Small intestine (tissue), 16 donors: ENCODE measurements at places on chromosomes 5 and 9.
A peak's percentile ranks its signal among the peaks of the same experiment; 100 is the strongest.

GRCh38 chr9:76025286-76025685 is 134.8 kb downstream of the PCSK5 start:
- DNase-seq: no peak

GRCh38 chr5:200985-201384 is 9.7 kb downstream of the LRRC14B start:
- no peak for DNase-seq

GRCh38 chr9:108534741-108535140 is 321.0 kb downstream of the ACTL7B start:
- no peak for DNase-seq

DNA sequence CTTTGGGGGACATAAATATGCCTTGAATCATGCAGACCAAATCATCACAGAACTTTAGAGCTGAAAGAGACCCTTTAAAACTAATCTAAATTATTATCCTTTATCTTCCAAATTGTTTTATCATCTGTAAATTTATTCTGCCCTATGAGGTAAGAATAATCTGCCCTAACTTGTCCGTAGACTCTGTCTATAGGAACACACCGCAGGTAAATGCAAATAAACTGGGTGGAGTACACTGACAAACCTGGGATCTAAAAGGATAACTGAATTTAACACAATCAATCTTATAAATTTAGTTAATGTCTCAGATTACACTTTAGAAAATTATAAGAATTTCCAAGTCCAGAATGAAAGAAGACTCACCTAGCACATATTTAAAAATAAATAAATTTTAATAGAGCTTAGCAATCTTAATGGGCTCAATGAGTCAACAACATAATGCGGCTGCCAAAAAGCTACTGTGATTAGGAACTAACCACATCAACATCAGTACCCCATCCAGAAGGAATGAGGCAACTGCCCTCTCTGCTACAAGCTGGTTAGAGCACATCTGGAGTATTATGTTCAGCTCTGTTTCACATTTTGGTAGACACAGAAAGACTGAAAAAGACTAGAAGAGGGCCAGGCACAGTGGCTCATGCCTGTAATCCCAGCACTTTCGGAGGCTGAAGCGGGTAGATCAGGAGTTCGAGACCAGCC is 5.6 kb downstream of the MEGF9 start:
- DNase-seq: no peak

- peak; percentile 47 for DNase-seq
These were observed 44.4 kb downstream of the PRKACG start for GRCh38 chr9:68969538-68969937.

- DNase-seq: no peak
These were observed 244.7 kb upstream of the GRAMD2B start for GRCh38 chr5:126178521-126178920.

GRCh38 chr5:6602441-6602840 is 30.4 kb downstream of the NSUN2 start:
- DNase-seq: no peak

DNA sequence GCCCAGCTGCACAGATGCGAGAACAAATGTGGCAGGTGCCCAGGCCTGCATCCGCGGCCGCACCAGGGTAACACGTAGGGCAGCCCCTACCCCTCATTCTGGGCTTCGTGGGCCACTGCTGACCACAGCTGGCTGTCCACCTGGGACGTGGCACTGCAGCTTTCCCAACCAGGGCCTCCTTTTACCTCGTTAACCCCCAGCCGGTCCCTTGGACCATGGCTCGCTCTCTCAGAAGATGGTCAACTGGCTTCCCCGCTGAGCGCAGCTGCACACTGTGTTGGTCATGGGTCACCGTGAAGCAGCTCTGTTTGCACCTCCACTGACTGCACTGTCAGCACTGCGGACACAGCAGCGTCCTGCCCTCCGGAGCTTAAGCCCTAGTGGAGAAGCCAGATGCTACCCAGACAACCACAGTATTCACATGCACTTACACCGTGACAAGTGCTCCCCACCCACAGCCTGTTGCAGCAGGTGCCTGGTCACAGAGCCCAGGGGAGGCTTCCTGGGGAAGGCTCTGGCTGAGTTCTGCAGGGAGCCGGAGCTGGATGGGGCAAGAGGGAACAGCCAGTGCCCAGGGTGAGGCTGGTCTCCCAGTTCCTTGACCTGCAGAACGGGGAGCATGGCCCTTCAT is 10.5 kb upstream of the PLEKHG4B start:
- no peak for DNase-seq

GRCh38 chr5:78545406-78545805 is 103.2 kb downstream of the LHFPL2 start:
- DNase-seq: no peak

DNA sequence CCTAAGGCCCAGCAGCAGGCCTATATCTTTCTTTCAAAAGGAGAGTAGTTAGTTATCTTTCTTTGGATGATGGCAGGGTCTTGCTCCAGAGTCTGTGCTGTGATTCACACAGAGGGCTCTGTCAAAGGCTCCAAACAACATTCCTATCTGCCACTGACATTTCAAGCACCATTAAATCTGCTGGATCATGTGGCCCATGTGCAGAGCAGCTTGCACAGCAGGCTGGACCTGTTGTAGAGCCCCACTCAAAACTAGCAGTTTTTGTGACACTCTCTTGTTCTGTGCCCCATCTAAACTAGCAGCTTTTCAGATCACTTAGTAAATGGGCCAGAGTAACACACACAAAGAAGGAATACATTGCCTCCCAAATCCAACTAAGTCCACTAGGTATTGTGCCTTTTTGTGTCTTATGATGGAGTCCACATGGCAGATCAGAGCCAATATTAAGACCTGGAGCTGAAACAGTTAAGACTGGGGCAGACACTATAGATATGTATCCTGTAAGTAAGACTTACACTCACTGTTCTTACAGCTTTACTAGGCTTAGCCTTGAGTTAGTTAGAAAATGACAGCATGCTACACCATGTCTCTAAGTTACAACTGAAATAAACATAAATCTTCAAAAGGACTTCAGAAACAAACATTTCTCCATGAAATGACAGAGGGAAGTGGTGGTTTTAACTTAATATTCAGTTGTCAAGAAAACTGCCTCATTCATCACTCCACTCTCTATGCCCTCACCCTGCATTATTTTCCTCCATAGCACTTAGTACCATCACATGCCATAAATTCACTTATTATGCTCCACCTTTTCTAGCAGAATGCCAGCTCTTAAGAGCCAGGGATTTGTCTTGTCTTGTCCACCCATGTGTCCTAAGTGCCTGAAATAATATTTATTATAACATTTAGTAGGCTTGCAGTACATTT is 400.9 kb downstream of the RAB3C start:
- no peak for DNase-seq

DNA sequence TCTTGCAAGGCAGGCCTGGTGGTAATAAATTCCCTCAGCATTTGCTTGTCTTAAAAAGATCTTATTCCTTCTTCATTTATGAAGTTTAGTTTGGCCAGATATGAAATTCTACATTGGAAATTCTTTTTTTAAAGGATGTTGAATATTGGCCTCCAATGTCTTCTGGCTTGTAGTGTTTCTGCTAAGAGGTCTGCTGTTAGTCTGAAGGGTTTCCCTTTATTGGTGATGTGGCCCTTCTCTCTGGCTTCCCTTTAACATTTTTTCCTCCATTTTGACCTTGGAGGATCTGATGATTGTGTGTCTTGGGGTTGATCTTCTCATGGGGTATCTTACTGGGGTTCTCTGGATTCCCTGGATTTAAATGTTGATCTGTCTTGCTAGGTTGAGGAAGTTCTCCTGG is 33.5 kb upstream of the PRR16 start:
- no peak for DNase-seq

- no peak for DNase-seq
These were observed 38.6 kb downstream of the CAPSL start for GRCh38 chr5:35899800-35900199.

DNA sequence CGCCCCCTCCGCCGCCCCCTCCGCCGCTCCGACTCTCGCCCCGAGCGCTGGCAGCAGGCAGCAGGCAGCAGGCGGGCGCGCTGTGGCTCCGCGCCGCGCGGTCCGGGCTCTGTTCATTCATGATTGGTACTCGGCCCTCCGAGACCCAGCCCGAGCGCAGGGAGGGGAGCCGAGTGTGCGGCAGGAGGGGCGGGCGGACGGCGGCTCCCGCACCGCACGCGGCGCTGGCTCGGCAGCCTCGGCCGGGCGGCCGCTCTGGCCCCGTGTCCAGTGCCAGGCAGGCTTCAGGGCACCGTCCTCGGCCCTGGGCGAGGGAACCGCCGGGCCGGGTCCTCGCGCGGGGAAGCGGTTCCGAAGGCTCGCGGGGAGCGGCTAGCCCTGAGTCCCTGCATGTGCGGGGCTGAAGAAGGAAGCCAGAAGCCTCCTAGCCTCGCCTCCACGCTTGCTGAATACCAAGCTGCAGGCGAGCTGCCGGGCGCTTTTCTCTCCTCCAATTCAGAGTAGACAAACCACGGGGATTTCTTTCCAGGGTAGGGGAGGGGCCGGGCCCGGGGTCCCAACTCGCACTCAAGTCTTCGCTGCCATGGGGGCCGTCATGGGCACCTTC is at the start of gene KCNIP1:
Gene KCNIP1, plus strand, starts transcription at position 31 of the 607 bp plus-strand sequence.
- DNase-seq: no peak

GRCh38 chr5:112576298-112576925 is 157.3 kb upstream of the EPB41L4A start:
- DNase-seq: no peak

DNA sequence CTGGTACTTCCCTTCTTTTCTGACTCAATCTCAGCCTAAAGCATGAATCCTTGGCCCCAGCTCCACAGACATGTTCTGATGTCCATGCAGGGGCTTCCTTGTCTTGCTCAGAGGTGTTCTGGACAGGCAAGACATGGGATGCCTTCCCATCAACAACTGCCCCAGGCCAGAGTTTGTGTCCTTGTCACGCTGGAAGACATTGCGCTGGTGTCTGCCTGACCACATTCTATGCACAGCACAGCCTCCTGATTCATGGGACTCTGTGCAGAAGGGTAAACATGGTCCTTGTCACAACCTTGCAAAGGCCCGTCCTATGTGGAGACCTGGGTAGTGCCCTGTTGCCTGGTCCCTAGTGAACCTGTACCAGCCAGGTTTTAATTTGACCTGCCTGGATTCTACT is 212.2 kb downstream of the FSTL4 start:
- no peak for DNase-seq

- DNase-seq: no peak
These were observed 44.1 kb upstream of the CEMIP2 start for GRCh38 chr9:71812385-71812784.

DNA sequence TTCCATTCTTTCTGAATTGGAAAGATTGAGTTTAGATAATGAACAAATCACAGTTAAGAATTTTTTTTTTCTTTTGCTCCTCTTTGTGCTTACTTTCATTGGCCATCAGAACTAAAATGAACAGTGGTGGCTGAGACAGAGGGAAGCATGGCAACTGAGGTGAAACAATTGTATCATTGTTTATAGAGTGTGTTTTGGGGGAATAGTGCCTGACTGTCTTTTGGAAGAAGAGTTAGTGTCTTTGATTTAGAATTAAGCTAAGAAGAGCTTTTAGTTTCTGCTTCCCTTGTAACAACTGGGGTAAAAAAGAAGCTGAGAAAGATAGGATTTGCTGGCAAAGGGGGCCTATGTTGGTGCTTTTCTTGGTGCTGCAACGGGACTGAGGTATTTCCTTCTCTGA is 24.0 kb downstream of the HSD17B4 start:
- DNase-seq: no peak

DNA sequence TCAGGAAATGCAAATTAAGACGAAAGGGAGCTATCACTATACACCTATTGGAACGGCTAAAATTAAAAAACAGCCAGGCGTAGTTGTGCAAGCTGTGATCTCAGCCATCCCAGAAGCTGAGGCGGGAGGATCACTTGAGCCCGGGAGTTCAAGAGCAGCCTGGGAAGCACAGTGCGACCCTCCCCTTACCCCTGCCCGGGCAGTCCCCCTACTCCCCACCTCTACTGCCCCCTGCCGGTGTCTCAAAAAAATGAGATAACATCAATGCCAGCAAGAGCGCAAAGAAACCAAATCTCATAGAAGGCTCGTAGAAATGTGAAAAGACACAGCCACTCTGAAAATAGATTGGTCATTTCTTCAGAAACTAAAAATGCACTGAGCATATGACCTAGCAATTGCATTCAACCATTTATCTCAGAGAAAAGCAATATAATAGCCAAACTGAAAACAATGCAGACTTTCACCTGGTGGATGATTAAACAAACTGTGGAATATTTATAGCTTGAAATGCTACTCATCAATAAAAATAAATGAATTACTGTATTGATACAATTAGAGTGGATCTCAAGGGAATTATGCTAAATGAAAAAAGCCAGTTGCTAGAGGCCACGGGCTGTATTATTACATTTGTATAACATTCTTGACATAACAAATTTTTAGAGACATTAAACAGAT is 20.6 kb downstream of the OR2V2 start:
- DNase-seq: no peak

- no peak for DNase-seq
These were observed 78.2 kb downstream of the CYFIP2 start for GRCh38 chr5:157343842-157344790.

- DNase-seq: no peak
These were observed 18.9 kb downstream of the SLCO4C1 start for GRCh38 chr5:102277144-102277543.

DNA sequence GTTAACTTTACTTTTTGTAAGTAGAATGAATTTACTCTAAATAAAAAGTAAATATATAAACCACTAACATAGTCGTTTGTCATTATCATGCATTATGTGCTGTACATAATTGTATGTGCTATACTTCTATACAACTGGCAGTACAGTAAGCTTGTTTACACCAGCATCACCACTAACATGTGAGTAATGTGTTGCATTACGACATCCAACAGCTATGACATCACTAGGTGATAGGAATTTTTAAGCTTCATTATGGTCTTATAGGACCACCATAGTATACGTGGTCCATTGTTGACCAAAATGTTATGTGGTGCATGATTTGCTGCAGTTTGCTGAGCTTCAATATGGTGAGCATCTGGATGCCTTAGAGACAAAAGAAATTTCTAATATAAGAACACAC is 819.1 kb upstream of the GRAMD2B start:
- no peak for DNase-seq

- DNase-seq: no peak
These were observed 135.1 kb downstream of the DAB2IP start for GRCh38 chr9:121786543-121786948.

DNA sequence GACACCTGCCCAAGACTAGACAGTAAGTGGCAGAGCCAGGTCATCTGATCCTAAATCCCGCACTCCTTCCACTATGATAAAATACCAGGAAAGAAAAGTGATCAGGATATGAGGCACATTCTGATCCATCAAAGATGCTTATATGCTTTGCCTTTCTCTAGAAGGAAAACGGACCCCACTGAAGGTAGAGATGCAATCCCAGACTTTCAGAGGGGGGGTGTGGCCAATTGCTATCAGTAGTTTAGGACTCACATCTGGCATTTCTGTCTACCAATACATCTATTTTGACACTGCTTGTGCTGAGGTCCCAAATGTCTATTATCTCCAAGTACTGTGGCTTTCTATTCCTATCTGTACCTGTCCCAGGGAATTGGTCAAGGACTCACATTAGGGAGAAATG is 1.7 kb downstream of the TRIM52 start:
- no peak for DNase-seq

DNA sequence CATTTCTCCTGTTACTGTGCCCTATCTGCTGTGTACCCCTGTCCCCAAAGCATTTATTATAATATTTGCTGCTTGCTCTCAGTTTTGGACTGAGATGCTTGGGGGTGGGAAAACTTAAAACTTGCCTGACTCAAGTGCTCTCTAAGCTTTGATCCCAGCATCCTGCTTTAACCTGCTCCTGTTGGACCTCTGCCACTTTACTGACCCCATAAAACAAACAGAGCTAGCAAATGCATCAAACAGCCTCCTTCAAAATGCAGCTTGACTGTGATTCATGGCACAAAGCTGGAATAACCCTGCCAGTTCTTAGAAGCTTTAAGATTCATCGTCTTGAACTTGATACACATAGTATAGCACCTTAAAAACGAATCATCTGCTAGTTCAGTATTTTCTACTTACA is 212.5 kb downstream of the DEPDC1B start:
- no peak for DNase-seq
